NCI-H2029 treated with DMSO at 0.1 percent for 48 hours (cell line): ENCODE measurements at places on chromosomes 1 and 21.

DNA sequence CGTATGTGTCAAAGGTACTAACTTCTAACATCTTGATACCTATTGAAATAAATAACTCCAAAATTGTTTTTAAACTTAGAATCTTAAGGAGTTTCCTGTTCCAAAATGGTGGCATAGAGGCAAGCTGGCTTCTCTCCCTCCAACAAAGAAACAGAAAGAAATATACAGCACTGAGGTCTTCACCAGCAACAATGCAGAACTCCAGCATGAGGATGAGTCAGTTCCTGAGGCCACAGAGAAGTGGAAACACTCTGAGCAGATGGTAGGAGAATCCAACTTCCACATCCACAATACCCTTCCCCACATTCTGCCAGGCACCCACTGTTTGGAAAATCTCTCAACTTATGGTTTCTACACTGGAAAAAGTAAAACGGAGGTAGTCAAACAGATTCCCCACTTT is 12.2 kb upstream of the PPIH start:
- no peak for DNase-seq

DNA sequence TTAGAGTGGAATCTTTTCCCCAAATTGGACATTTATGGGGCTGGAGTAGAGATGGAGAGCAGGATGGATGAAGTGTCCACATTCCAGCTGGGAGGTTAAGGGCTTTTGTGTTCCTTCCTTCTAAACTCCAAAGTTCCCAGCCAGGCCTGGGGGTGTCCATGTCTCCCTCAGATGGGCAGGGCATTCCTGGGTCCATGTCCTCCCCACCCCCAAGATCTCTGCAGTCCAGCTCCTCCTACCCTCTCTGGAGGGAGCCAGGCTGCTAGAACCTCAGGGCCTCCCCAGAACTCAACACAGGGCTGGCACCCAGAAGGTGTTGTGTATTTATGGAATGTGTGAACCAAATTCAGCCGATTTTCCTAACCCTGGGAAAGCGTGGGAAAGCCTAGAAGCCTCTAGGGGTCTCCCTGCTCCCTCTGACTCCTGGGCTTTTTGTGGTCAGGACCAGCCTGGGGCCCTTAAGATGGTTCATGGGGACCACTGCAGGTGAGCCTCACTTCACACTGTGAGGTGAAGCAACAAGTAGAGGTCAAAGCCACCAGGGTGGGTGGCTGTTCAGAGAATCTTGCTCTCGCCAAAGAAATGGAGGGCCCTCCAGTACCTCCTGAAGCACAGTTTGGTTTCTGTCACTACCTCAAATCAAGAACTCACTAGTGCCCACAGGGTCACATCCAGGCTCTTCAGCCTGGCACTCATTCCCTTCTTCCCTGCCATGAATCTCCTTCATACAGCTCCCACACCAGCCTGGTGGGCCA is 54.8 kb downstream of the GLIS1 start:
- no peak for DNase-seq

GRCh38 chr1:175823406-175823805 is 80.0 kb upstream of the TNR start:
- DNase-seq = no peak

- no peak for DNase-seq
These were observed 38.2 kb downstream of the ADAM30 start for GRCh38 chr1:119858126-119858525.

GRCh38 chr1:176786274-176786673 is 323.3 kb downstream of the PAPPA2 start:
- DNase-seq = no peak
